ENCODE measurements at places on chromosomes 2 and 18.

DNA sequence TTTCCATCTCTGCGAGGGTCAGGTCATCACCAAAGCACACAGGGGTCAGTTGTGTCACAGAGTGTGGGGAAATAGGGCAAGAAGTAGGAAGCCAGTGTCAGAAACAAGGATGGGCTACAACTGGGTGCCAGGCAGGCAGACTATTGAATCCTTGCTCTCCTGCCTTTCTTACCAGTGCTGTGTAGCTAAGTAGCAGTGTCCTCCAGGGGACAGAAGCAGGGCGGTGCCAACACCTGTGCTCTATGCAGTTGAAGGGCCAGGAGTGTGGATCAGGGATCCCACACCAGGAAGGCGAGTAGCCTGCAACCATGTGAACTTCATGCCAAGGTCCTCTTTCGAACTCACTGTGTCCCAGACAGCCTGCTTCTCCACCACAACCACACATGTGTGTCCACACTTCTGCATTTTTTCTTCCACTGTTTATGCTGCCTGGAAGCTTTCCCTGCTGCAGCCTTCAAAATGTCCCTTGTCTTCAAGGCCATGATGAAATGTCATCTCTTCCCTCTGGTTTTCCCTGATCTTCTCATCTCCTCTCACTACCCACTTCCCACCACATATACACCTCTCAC lies 25.4 kb upstream of the REG3G start:
- no peak for DNase-seq

DNA sequence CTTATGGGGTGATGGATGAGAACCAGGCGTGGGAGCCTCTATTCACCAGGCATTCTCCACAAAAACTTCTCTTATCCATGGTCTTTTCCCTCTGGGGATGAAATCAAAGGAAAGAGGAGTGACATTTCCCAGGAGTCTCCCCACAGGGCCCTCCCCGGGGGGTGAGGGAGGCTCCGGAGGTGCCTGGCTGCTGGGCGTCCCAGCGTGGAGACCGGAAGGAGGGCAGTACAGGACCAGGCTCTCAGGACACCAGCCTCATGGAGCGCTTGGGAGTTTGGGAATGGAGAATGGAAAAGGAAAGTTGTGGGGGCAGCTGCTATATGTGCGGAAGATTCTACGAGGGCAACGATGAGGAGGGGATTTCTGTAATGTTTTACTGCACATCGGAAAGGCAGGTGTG lies 22.1 kb downstream of the CIB4 start:
- DNase-seq, result no peak

DNA sequence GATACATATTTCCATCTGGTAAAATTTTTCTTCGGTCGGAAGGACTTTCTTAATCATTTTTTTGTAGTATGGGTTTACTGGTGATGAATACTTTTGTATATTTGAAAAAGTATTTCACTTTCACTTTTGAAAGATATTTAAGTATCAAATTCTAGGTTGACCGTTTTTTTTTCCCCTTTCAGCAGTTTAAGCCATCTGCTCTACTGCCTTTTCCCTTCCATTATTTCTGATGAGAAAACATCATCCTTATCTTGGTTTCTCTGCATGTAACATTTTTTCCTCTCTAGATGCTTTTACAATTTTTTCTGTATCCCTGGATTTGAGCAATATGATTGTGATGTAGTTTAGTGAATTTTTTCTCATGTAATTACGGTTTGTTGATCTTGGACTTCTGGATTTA lies 87.0 kb downstream of the MTX2 start:
- no peak for DNase-seq

GRCh38 chr2:74079522-74080341 lies 68.0 kb downstream of the BOLA3 start:
- peak; percentile 80 for DNase-seq

DNA sequence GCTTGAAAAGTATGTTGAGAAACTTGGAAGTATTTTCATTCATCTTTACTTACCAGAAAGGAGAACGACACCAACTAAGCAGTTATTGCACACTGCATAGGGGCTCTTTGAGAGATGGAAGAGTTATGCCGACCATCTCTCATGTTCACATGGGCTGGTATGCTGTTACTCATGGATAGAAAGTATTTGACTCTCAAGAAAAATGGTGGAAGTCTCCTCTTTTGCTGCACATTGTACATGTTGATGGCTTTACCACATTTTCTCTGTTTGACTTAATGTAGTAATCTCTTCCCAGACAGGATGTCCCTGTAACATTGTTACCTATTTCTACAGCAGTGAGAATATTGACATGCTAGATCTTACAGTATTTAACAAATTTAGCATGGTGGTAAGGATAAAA lies 23.2 kb downstream of the CAB39 start:
- no peak for DNase-seq

DNA sequence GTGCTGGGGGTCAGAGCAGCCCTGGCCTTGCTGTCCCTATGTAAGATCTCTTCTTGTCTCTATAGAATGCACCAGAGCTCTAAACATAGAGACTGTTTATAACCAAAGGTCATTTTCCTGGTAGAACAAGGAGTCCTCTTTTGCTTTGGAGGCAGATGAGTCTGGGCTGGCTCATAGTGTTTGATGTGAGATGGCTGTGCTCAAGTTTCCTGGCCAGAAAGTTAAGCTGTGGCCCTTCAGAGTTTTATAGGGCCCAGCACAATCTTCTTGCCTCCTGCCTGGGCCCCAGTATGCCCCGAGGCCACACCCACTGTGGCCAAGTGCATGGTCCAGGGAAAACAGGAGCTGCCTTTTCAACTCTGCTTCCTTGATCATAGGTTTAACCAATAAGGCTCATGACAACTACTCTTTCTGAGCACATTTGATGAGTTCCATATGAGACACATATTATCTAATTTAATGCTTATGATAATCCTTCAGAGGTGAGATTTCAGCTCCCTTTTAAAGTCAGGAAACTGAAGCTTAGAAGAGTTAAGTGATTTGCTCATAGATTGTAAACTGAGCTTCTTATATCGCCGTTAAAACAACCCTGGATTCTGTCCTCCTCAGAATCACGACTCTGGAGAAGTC lies 66.3 kb downstream of the MYCN start:
- no peak for DNase-seq

GRCh38 chr18:71485611-71486010 lies 1058.5 kb downstream of the CBLN2 start:
- DNase-seq, result no peak

DNA sequence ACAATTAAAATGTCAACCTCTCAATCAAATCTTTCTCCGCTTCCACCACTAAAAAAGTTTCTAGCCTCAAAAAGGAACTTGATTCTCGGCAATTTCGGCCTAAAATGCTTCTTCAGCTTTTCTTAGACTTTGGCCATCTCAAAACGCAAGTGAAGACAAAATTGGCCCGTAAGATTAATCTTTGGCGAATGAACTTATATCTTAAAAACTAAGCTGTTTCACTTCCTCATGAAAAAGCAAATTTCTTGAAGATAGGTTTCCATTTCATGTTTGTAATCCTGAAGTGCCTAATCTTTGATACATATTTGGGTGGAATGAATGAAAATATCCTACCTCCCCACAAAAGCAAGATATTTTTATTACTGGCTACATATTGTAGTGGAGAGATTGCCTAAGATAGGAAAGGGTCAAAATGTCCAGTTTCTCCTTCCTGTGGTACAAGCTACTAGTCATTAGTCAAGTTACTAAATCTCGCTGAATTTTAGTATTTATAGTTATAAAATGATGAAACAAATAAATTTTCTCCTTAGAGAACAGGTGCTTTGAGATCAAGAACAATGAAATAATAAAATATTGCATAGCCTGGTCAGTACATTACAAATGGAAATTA lies 85.4 kb upstream of the ZEB2 start:
- DNase-seq, result no peak

- DNase-seq, result no peak
Measured at GRCh38 chr18:28331551-28331950, 154.6 kb upstream of the CDH2 start.
